Posterior vena cava (tissue), 2 donors: ENCODE measurements at places on chromosomes 7 and 10.

- no peak for DNase-seq
Measured at GRCh38 chr10:1978584-1978983, 241.3 kb upstream of the ADARB2 start.

DNA sequence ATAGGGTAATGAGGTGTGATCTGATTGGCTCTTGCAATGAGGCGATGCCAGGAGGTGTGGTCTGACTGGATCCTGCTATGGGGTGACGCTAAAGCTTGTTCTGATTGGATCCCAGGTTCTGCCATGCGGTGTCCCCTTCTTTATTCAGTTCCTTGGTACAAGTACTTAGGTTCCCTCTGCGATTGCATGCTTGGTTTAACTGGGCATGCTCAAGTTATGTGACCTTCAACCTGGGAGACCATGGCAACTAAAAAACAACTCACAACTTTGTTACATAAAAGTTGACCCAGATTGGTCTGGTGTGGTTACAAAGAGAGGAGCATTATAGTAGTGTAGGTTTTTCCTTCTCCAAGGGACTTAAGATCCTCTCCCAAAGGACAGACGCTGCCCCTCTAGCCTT is 49.5 kb upstream of the DNAJC1 start:
- no peak for DNase-seq

GRCh38 chr7:40571796-40572195 is 437.0 kb downstream of the SUGCT start:
- DNase-seq = no peak

GRCh38 chr7:13236026-13236425 is 548.6 kb downstream of the ARL4A start:
- no peak for DNase-seq

DNA sequence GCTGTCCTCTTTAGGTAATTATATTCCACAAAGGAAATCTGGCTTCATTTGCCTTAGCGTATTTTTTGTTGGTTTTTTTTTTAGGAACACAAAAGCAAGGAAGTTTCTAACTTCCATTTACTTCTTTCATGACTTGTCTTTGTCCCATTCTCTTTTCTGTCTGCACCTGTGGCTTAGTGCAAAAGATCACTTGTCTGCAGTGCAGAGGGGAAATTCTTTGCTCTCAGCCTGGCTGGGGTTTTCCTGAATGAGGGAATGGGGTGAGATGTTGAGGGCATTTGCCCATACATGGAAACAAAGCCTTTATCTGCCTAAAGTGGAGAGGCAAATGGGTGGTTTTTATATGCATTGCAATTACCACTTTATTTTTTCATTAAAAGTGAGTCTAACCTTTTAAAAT is 361.1 kb upstream of the IGFBP3 start:
- no peak for DNase-seq

GRCh38 chr10:317271-317769 is 182.1 kb downstream of the ZMYND11 start:
- no peak for DNase-seq

GRCh38 chr10:49667991-49668390 is 11.5 kb upstream of the C10orf53 start:
- no peak for DNase-seq

DNA sequence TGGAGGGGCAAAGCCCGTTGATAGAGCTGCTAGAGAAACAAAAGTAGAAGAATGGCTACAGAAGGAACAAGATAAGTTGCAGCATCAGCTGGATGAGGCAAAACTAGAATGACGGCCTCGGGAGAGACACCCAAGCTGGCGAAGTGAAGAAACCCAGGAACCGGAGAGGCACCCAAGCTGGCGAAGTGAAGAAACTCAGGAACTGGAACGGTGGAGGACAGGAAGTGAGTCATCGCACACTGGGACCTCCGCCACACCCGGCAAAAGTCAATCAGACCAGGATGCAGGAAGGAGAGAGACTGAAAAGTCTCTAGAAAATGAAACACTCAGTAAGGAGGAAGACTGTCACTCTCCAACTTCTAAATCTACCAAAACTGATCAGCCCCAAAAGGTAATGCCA is 133.0 kb upstream of the NEBL start:
- DNase-seq = no peak

DNA sequence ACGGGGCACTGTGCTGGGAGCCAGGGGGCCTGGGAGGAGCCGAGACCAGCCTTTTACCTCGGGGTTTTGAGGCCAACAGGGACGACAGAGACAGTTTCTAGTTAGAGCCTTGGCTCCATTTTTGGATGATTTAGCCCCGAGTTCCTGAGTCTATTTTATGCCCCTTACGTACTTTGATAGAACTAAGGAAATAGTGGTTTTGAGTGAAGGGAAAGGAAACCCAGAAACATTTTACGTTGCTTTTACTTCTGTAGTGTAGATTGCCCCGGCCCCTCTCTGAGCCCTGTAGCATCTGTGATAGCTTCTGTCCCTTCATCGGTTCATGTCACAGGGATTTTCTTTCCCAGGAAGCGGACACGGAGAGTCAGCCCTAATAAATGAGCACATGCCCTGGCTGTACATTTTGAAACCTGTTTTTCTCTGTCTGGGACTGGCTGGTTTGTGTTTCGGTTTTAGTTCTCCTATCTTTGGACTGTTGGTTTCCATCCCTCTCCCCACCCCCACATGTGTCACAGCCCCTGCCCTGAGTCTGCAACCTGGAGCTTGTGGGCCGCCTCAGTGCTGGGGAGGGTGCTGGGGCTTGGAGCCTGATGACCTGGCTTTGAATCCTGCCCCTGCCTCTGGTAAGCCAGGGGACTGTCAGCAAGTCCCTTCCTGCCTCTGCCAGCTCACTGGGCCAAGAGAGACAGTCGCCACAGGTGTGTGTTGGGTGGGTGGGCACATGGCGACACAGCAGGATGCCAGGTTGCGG is 6.9 kb upstream of the ORAI2 start:
- no peak for DNase-seq
